ENCODE measurements at places on chromosomes 1 and 21. TPM values are rescaled to one million over a fixed set of nuclear protein-coding genes. Genes with fewer than 3 reads are reported as not detected.

Gene PLD5
- total RNA-seq, result under 0.01 TPM

Gene MRPL39
- 7.6 TPM for total RNA-seq

Gene FBXO28
- 14.7 TPM for total RNA-seq

Gene F3
- 24.0 TPM for total RNA-seq

Gene CRYZ
- 31.4 TPM for total RNA-seq

Gene CDK18
- 0.27 TPM for total RNA-seq

Gene FALEC
- not detected for total RNA-seq

Gene LCE1D
- total RNA-seq, result not detected

Gene PCNX2
- total RNA-seq, result 130 TPM

Gene HP1BP3
- total RNA-seq, result 395 TPM

Gene TSPEAR
- total RNA-seq, result 0.08 TPM

Gene VHLL
- total RNA-seq, result not detected

Gene ID3
- total RNA-seq, result 51.8 TPM

GRCh38 chr1:2969011-2969844, 52.0 kb upstream of the ACTRT2 start:
- no peak for DNase-seq

- no peak for DNase-seq
These were observed 35.4 kb upstream of the DPH5 start for GRCh38 chr1:101060992-101061391.

DNA sequence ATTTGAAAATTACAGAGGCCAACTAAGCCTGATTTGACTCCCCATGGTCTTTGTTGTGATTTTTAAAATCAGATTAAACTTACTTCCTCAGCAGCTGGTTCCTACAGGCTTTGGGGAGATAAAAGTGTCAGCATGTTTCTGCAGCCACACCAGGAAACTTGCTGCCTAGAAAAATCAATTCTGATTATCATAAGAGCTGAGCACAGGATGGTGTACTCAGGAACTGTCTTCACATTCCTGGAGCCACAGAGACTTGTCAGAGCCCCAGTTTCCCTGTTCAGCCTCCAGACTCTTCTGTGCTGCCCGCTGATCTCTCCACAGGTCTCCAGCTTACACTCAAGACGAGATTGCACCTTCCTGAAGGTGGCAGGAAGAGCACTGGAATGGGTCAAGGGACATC, 23.9 kb downstream of the RAB3B start:
- DNase-seq, result no peak

DNA sequence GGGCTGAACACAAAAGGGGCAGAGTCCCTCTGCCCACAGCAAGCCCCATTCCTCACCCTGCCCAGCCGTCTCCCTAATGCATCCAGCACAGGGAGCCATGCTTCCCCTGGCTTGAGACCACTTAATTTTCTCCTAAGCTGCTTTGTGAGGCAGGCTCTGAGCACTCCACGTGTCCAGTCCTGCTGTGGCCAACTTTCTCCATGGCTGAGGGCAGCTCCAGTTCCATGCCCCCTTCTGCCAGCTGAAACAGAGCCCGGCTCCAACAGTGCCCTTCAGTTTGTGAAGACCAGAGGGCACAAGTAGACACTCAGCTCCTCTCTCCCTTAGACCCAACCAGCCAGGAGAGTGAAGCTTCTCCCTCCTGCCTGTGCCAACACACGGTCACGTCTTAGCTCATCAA, 33.8 kb downstream of the PLEKHA6 start:
- DNase-seq, result no peak

GRCh38 chr1:108573183-108573582, 13.3 kb downstream of the EEIG2 start:
- no peak for DNase-seq

DNA sequence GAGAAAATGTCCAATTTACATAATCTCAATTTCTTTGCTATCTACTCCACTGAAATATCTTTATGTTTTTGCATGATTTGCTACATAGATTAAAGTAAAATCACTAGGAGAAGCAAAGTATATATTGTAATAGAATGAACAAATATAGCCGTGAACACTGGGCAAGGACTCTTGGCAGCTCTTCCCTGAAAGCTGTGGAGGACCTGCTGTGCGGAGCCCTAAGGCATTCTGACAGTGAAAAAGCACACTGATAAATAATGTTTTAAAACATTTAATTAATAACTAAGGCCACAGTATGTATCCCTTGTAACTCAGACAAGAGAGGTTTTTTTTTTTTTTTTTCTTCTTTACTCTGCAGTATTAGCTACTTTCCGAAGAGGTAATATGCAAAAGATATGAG, 256.1 kb upstream of the DPYD start:
- no peak for DNase-seq

DNA sequence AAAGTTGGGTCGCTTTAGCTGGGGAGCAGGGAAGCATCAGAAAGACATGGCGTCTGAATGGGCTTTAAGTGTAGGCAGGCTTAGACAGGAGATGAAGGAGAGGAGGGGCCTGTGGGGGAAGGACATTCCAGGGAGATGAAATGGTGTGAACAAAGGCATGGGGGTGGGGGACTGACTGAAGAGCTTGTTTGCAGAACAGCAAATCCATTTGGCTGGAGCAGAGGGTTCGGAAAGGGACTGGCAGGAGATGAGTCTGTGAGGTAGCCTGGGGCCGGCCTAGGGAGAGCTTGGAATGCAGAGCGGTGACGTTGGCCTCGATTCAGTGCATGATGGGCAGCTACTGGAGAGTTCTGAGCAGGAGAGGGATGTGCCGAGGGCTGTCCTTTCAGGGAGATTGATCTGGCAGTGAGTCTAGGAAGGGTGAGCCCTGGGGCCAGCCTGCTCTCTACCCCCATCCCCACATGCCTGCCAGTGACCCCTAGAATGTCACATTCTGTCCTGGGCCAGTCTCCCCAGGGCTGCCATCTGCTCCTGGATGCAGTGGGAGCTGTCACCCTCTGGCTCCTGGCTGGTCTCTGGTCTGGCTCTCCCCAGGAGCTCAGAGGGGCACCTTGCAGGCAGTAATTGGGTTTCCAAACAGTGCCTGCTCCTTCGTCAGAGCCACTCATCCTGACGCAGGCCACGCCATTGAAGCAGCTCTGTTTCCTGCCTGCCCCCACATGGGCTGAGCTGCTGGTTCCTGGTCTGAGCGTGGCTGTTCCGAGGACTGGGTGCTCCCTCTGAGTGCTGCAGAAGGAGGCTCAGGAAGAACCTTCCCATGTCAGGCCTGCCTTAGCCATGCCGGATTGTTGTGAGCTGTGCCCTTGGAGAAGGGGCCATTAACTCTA, 22.3 kb upstream of the TMEM222 start:
- peak; percentile 97 for DNase-seq

DNA sequence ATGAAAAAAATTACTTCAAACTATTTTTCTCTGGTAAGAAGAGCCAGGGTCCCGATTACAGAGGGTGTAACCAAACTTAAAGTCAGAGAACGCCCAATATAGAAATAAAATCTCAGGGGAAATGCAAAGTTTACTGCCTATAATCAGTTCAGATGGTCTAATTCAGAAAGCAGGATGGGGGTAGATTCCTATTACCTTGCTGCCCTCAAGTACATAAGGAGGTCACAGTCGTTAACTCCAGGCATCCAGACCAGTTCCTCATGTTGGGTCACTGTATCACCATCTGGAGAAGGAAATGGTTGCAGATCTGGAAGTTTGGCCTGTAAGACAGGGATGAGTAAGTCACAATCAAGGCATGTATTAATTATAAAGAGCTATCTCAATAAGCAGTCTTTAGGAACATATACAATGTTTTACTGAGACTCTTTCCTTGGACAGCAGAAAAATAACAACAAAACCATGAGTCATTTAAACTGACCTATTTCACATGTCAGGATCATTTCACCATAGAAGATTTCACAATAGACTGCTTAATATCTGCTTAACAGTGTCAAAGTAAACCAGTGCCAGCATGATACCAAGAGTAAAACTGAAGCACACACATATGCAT, 179.4 kb downstream of the SLC45A1 start:
- peak; percentile 80 for DNase-seq

GRCh38 chr1:112021263-112021662, 31.8 kb upstream of the KCND3 start:
- DNase-seq, result no peak

GRCh38 chr1:31051611-31052010, 13.9 kb downstream of the PUM1 start:
- no peak for DNase-seq

- peak; percentile 53 for DNase-seq
These were observed 519.0 kb downstream of the LTN1 start for GRCh38 chr21:28473530-28474220.

DNA sequence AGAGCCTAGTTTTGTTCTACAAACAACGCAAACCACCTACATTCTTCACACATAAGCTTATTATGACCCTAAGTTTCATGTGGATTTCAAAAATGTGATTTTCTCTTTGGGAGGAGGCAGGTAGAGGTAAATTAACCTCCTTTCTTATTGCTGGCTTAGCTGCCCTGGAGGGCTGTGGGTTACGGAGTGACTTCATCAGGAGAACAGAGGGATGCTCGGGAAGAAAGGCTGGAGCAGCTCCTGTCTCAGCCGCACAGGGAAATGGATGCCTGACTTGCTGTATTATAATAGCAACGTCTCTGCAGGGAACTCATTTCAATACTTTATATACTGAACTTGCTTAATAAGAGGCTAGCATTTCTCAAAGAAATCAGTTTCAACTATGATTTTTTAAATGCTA, 14.1 kb upstream of the CREG1 start:
- no peak for DNase-seq

GRCh38 chr21:34029743-34030528, 43.4 kb upstream of the MRPS6 start:
- peak; percentile 83 for DNase-seq

GRCh38 chr1:162927421-162927820, 66.4 kb upstream of the CCDC190 start:
- no peak for DNase-seq

DNA sequence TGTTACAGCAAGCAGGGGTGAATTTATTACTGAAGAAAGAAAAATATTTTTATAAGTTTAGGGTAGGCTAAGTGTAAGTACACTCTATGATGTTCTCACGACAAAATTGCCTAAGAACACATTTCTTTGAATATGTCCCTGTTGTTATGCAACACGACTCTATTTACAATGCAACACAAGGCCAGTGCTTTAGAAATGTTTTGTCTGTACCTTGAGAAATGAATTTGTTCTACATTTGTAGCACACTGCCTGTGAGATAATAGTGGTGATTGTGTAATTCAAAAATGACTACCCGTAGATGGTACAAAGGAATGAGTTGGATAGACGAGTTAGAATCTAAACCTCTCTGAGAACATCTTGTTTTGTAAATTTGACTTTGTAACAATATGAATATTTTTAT, 63.7 kb upstream of the IGSF5 start:
- DNase-seq, result no peak

- no peak for DNase-seq
These were observed 12.8 kb downstream of the SMAP2 start for GRCh38 chr1:40386359-40386723.

DNA sequence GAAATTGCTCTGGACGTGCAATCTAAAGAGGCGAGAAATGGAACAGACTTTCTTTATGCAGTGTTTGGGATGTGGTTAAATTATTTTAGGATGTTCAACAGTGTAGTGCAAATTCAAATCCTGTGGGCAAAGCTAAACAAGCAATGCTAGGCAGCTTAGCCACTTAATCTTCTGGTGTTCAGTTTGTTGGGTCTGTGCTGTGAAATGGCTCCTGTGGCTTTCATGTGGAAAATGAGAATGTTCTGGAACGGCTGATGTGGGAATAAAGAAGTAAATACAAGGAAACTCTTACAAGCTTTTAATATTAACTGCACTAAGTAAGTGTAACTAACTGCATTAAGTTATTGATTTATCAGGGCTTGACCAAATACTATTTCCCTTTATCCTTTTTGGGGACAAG, 766.6 kb downstream of the ADGRL2 start:
- no peak for DNase-seq

DNA sequence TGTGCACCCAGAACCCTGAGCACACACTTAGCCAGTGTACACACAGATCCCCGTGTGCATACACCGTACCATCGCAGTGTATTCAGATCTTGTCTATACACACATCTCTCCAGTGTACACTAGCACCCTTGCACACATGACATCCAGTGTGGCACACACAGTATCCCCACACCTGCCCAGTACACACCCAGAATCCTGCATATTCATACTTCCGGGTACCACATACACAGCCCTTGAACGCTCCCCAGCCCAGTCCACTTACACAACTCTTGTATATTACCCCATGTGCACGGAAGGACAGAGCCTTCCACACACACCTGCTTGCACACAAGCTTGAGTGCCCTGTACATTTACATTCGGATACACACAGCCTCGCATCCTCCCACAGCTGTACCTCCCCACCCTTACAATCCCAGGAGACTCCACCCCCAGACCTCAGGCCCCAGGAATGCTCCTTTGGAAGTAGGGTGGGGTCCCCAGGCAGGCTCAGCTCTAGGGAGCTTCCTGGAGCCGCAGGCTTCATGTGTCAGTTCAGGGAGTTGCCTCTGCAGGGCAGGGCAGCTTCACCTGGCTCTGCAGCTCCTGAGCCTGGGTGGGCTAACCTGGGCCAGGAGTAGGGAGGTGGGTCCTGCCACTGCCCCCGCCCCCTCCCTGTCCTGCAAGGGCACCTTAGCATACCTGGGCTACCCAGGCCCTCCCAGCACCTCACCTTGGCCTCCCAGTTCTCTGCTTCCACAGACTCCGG, 46.2 kb downstream of the AHDC1 start:
- DNase-seq, result peak; percentile 28

DNA sequence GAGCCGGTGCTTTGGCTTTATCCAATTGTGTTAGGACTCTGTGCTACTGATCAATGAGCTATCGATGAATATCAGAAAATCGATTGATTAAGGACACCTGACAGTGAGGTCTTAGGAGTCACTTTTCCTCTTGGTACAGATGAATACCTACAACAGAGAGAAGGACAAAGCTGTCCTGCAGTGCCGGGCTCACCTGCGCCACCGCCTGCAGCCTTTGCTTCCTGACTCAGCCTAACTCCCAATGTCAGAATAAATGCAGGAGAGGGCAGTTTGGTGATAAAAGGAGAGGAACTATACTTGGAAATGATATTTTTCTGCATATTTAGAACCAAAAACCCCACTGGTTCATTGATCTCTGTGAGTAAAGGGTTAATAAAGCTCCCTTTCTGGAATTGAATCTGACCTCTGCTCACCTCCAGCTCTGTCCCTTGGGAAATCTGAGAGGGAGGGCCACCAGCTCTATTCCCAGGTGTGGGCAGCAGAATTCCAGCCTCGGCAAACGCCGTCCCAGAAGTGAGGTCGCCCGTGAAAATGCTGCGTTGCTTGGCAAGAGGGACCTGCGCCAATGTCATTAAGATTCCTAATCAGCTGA, 39.3 kb downstream of the POFUT2 start:
- no peak for DNase-seq

DNA sequence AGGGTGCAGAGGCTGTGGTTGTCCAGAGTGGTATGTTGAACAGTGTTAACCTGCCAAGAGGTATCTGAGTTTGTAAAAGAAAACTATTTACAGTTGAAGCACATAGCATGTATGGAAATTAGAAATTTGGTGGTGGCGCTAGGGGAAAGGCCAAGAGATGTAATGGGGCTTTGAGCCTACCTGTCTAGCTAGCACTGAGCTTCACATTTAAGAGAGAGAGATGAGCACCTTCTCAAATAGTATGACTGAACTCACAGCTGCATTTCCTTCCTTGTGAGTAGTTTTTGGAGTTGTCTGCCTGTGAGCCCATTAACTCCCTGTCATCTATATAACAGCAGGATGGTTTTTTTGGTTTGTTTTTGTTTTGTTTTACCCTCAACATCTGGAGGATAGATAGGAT, 4.0 kb downstream of the CLIC4 start:
- no peak for DNase-seq

Measured in fibroblast of the aortic adventitia (primary cell).